ELR (cell line): ENCODE measurements at places on chromosomes 4 and X.
A peak's percentile ranks its signal among the peaks of the same experiment; 100 is the strongest.

GRCh38 chr4:36255577-36255976 lies 11.3 kb upstream of the ARAP2 start:
- no peak for DNase-seq

- no peak for DNase-seq
Measured at GRCh38 chrX:151975228-151975593, 735 bp upstream of the GABRE start.

DNA sequence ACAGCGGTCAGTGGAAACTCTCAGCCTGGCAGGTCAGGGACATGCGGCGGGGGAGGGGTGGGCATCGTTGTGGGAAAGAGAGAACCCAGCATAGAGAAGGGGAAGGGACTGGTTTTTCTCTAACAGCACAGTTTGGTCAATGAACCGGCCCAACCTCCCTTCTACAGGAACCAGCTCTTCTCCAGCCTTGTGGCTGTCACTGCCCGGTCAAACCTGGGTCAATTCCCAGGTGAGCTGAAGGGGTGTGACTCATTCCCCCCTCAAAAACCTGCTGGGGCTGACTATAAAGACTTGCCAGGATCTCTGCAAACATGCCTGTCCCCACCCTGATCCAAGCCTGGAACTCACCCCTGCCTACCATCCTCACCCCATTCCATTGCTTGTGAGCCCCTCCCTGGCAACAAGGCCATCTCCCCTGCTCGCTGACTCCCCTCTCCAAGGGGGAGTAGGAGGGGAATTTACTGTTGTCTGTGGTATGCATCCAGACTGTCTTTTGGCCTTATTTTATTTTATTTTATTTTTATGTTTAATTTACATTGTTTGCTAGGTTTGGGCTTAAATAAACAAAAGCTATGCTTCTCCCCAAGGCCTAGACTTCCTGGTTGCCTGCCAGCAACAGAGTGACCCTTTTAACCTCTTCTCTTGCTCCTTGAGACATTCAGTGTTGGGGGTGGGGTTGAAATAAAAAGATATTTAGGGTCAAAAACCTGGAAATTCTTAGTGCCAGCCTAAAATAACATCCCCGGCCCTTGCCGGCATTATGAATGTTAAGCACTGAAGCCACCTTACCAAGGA lies 49.6 kb downstream of the TSC22D3 start:
- DNase-seq = no peak

GRCh38 chrX:118751950-118752783 lies 24.8 kb downstream of the IL13RA1 start:
- DNase-seq = peak; percentile 7

GRCh38 chrX:1493877-1494510 lies 41.3 kb upstream of the ASMTL start:
- DNase-seq = peak; percentile 7

DNA sequence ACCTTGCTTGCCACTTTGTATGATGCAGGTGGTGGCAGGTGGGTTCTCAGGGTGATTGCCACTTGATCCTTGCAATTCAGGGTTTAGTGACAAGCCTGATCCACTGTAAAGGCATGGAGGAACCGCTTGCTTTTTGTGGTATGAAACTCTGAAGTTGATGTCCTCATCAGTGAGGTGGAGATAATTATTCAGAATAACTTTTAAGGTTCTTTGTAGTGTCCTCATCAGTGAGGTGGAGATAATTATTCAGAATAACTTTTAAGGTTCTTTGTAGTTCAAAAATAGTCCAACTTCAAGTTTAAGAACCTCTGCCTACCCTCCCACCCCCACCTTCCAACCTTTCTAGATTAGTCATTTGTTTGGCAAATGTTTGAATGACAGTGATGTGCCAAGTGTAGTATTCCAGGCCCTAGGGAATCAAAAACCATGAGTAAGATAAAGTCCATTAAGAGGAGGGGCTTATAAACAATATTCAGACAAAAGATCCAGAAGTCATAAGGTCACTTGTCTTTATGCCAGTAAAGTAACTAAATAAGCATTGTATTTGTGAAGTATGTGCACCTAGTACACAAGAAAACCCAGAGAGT lies 51.2 kb downstream of the DCUN1D4 start:
- DNase-seq = peak; percentile 12

GRCh38 chr4:79899481-79899880 lies 173.5 kb downstream of the ANTXR2 start:
- no peak for DNase-seq

GRCh38 chrX:104695593-104695992 lies 129.6 kb downstream of the IL1RAPL2 start:
- no peak for DNase-seq

DNA sequence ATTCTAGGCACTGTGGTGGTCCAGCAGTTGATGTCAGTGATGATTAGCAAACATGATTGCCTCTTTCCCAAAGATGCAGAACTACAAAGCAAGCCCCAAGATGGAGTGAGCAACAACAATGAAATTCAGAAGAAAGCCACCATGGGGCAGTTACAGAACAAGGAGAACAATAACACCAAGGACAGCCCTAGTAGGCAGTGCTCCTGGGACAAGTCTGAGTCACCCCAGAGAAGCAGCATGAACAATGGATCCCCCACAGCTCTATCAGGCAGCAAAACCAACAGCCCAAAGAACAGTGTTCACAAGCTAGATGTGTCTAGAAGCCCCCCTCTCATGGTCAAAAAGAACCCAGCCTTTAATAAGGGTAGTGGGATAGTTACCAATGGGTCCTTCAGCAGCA lies 365.3 kb downstream of the MAPK10 start:
- no peak for DNase-seq

GRCh38 chrX:83845397-83845796 lies 15.5 kb upstream of the CYLC1 start:
- peak; percentile 23 for DNase-seq

DNA sequence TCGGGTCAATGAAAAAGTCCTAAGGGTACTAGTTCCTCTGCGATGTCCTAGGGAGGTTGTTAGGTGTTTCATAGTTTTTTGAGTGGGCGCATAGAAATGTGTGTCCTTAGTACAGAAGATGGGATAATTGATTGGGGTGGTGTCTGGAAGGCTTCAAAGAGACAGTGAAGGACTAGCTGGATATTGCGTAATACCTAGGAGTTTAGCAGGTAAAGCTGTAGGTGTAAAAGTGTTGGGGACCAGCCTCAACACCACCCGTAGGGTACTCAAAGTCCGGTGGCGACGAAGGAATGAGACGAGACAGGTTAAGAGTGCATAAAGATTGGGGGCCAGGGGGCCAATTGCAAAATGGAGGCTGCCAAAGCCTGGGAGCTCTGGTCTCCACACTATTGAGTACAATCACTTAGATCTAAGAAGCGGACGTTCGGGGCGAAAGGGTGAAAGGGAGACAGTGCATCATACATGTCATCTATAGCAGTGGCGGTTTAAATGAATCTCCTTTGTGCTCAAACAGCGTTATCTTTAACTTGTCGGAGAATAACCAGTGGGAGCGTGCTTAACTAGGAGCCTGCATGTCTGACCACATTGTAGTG lies 1.0 kb downstream of the TRMT44 start:
- no peak for DNase-seq
